ENCODE measurements at places on chromosomes 11 and 22.

GRCh38 chr11:112464949-112465348, 204.3 kb upstream of the PLET1 start:
- DNase-seq: no peak

- DNase-seq: no peak
Measured at GRCh38 chr11:61337706-61338470, 4.9 kb downstream of the TKFC start.

- DNase-seq: no peak
Measured at GRCh38 chr11:7894251-7894650, 36.8 kb downstream of the OR10A6 start.

- no peak for DNase-seq
Measured at GRCh38 chr11:120873966-120874735, 149.8 kb upstream of the TBCEL start.

- no peak for DNase-seq
Measured at GRCh38 chr11:71322861-71323582, 70.6 kb upstream of the SHANK2 start.

DNA sequence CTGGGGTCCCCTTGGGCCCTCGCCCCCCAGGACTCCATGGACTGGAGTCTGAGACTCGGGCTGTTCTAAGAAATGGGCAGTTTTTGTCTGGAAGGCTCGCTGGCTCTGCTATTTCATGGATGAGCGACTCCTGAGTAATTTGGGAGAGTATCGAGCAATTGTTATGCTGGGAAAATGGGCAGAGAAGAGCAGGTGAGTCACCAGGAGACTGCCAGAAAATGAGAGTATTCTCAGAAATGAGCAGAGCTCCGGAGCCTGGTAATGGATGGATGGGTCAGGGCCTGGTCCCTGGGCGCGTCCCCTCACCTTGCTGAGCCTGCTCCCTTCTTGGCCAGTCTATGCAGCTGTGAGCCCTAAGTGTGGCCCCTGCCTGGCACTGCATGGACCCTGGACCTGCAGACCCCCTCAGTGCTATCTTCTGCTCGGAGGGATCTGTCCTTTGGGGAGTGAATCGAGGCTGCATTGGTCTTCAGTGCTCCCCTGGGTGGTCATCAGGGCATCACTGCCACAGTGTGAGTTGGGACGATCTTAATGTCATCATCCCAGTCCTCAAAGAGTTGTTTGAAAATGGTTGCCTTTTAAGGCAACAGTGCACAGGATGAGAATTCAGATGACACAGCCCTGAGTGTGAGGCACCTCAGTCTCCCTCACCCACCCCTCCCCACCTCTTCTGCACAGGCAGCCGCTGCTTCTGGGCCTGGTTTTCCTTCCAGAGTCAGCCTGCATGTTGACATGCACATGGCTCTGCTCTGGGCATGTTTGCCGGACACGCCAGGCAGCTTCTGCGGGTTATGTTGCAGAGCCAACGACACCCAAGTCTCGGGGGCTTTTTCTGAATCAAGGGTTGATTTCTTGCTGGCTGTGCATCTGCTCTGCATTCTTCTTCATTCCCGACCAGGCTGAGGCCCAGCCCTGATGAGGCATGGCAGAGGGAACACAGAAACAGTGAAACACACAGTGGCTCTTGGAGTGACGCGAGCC, 519.0 kb downstream of the TBC1D22A start:
- DNase-seq: peak; percentile 20

GRCh38 chr11:46697303-46697702, 3.1 kb downstream of the ARHGAP1 start:
- no peak for DNase-seq

- DNase-seq: no peak
Measured at GRCh38 chr22:44335903-44336803, 23.4 kb upstream of the SHISAL1 start.

- no peak for DNase-seq
Measured at GRCh38 chr11:111476956-111477355, 35.2 kb downstream of the BTG4 start.

- no peak for DNase-seq
Measured at GRCh38 chr22:22061085-22062077, 78.8 kb upstream of the TOP3B start.

DNA sequence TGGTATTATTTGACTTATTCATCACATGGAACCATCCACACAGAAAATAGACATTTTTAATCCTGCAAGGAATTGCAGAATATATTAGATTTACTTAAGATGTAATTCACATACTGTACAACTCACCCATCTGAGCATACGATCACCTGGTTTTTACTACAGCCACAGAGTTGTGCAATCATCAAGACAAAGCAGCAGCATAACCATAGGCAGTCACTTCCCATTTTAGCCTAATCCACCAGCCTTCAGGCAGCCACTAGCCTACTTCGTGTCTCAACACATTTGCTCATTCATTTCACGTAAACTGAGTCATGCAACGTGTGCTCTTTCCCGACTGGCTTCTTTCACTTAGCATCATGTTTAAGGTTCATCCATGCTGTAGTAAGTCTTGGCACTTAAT, 23.0 kb downstream of the PIWIL3 start:
- no peak for DNase-seq

GRCh38 chr11:82315093-82315492, 418.6 kb downstream of the FAM181B start:
- DNase-seq: no peak

DNA sequence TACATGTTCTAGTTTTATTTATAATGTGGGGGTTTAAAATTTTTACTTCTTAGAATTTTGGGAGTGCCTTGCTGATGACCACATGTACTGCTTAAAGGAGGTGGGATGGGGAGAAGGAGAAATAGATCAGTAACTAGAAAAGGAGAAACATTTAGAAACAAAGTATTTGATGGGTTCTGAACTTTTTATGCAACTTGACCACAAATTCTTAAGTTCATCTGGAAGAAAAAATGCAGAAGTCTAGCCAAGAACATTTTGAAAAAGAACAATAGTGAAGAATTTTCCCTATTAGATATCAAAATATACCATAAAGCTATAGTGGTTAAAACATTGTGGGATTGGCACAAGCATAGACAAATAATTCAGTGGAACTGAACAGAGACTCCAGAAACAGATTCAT, 73.3 kb upstream of the AMPD3 start:
- no peak for DNase-seq

- DNase-seq: no peak
Measured at GRCh38 chr11:104442321-104442720, 278.4 kb upstream of the PDGFD start.

- peak; percentile 81 for DNase-seq
Measured at GRCh38 chr11:70191495-70192140, 11.5 kb upstream of the FADD start.

- no peak for DNase-seq
Measured at GRCh38 chr11:88179971-88180629, 4.9 kb upstream of the RAB38 start.

DNA sequence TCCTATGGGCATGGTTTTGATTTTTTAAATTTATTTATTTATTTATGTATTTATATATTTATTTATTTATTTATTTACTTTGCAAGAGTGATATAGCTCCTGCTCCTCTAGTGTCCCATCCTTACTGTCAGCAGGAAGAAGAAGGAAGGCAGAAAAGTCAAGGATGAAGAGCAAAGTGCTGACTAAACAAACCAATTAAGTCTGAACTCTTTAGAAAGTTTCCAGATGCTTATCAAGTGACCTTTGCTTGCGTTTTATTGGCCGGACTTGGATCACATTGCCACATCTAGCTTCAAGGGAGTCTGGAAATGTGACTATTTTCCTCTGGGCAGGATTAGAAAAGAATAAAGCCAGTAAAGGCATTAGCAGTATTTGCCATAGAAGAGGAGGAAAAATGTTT, 8.7 kb upstream of the OR4B1 start:
- no peak for DNase-seq

- DNase-seq: no peak
Measured at GRCh38 chr11:8066036-8066910, 14.7 kb upstream of the TUB start.

- DNase-seq: no peak
Measured at GRCh38 chr11:289712-290620, 1.0 kb downstream of the PGGHG start.

GRCh38 chr22:17842386-17842785, 68.1 kb upstream of the BID start:
- DNase-seq: no peak

DNA sequence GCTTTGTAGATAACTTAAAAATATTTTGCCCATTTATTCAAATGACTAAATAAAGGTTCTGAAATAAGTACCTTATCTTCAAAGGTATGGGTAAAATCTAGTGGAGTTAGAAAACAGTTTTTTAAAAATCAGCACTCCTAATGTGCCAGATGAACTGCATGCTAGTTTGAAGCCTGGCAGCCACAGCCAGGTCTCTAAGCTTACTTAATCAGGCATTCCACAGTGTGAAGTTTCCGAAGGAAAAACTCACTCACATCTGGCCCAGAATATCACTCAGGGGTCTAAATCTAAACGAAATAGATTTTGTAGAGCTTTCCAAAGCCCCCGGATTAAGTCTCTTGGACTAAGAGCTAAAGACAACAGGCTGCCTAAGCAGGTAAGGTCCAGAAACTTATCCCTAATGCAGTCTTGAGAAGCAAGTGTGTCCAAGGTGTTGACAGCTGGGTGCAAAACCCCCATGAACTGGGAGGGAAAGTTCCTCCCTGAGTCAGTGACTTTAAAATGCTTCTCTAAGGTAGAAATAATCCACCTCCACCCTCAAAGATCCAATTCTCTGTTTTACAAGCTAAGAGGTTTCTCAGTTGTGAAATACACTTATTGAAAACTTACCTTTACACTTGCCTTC, 157.6 kb downstream of the FCHSD2 start:
- no peak for DNase-seq

DNA sequence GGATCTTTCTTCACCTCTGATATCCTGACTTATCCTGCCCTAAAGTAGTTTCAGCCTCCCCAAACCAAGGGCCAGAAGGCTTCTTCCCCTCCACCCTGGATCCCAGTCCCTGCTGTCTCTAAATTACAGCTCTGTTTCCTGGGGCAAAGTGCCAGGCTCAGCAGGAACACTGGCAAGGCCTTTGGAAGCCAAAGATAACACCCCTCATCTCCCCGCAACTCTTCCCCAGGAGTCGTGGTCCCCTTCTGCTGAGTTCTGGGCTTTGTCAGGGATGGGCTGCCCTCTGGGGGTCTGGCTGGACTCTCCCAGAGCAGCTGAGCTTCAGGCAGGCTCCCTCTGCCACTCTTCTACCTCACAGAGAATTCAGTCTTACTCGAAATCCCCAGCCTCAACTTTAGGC, 53.8 kb upstream of the AMPD3 start:
- no peak for DNase-seq

DNA sequence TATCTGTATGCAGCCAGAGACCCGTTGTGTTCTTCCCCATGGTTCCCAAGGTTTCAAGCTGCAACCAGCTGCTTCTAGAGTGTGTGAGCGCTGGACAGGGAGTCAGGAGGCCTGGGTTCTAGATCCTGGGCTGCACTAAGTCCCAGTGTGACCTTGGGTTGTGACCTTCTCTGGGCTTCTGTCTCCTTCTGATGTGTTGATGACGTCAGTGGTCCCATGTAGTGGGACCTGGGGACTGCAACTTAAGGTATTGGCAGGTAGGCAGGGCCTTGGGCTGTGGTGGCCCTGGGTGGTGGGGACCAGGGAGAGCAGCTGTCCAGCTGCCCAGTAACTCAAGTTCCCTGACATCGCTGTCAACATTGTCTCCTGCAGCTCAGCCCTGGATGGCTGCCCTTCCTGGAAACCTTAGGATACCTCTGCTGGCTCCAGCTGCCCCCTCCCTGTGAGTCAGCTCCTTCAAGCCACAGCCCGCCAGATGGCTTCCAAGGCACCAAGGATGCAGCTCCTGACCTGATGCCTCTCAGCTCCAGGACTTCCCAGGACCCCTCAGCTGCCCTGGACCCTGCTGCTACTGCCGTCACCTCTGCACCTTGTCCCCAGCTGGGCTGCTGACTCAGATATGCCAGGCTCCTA, 1.3 kb upstream of the PVALB start:
- DNase-seq: peak; percentile 61

GRCh38 chr11:8826901-8827560, 84.0 kb upstream of the AKIP1 start:
- DNase-seq: no peak

GRCh38 chr11:95762534-95762933, 27.0 kb downstream of the FAM76B start:
- DNase-seq: no peak

- no peak for DNase-seq
Measured at GRCh38 chr22:33232071-33232470, 173.9 kb upstream of the SYN3 start.

DNA sequence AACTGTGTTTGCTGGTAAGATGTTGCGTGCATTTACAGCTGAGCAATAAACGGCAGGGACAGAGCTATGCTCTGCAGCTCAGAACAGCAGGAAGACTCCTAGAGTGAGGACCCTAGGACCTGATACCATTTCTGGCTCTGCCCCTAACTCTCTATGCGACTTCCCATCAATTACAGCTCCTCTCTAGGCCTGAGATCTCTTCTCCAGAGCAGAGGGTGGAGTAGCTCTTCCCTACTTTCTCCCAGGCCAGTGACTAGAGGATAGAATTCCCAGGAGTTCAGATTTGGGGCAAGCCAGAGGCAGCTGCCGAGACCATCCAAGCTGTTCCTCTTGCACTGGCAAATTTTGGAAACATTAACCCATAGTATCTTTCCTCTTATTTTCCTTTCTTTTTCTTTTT, 12.8 kb upstream of the SCGB1A1 start:
- DNase-seq: no peak

DNA sequence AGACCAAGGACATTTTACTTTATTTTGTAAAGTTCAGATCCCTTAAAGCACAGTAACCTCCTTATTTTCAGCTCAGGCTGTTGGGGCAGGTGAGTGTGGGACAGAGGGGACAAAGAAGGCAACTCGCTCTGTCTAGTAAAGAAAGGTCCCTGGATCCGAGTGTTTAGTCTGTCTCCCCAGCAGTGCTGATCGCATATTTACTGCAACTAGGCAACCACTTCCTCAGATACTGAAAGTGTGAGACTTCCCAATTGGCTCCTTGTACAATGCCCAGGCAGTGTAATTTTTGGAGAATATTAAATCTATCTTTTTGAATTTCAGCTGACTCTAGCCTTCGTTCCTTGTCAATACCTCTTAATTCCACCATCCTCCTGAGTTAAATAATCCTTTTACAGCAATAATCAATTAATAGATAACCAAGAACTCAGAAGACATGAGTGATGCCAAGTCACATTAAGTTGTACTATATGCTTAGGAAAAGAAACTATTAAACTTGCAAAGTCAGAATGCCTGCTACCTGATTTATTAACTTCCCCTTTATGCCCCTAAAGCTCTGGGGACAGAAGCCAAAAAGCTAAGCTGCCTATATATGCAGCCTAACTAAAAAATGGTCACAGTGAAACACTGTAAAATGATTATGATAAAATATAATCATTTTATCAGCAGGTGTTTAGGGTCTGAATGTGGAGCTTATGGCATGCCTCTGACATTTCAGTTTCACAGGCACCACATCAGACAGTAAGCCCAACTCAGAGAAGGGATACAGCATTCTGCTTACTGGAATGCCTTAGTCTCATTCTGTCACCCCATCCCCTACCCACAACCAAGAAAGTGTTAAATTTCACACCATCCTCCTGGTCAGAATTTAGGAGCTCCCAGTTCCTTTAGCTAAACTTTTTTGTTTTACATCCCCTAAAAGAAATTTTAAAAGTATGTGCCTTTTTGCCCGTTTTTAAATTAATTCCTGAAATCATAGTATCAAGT, 138.7 kb downstream of the TRIM44 start:
- DNase-seq: no peak
